ENCODE measurements at places on chromosomes 13 and 19.

DNA sequence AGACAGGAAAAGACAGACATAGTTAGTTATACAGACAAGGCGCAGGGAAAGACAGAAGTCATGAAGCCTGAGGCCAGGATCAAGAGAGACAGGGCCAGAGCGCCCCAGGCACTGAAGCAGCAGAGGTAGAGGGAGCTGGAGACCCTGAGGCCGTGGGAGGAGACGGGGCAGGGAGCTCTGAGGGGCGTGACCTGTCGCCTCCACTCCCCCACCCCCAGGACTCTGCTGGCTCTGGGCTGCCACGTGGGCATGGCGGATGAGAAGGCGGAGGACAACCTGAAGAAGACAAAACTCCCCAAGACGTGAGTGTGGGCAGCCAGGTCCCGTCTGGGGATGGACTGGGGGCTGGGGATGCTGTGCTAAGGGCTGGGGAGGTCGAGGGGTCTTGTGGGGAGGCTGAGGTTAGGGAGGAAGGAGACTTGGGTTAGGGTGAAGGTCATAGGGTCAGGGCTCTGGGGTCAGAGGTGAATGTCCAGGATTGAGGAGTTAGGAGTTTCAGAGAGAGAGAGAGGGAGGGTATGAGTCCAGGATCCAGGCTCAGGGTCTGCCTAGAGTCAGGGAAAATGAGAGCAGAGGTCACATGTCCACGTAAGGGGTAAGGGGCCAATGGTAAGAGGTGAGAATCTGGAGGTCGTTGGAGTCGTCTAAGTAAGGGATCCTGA is 31.1 kb downstream of the RYR1 start:
- no peak for DNase-seq

DNA sequence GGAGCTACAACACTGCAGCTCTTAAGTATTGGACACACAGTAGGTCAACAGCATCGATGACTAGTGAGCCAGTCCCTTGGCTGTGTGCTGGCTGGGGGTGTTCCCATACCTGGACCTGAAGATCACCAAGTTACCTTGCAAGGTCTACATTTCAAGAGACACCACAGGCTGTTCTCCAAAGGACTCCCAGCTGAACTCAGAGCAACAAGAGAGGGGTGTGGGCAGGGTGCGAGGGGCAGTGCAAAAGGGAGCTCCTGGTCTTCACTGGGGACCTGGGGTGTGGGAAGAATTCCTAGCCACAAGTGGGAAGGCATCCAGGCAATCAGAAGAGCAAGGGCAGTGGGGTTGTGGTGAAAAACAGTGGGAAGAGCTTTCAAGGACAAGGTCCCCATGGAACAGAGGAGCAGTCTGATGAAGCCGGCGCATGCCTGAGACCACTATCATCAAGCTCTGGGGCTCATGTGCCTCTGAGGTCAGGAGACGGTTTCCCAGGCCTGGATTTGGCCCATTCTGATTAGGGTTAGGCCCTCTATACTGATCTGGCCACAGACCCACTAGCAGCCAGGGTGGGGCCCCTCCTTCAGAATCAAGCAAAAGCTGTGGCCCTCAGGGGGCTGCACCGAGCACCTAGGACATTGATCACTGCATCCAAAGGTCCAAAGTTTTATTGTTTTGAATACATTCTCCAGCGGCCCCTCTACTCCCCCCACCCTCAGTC is 4.7 kb upstream of the GSK3A start:
- DNase-seq: no peak

GRCh38 chr19:12580180-12580694 is 29.0 kb upstream of the ZNF564 start:
- DNase-seq: no peak

DNA sequence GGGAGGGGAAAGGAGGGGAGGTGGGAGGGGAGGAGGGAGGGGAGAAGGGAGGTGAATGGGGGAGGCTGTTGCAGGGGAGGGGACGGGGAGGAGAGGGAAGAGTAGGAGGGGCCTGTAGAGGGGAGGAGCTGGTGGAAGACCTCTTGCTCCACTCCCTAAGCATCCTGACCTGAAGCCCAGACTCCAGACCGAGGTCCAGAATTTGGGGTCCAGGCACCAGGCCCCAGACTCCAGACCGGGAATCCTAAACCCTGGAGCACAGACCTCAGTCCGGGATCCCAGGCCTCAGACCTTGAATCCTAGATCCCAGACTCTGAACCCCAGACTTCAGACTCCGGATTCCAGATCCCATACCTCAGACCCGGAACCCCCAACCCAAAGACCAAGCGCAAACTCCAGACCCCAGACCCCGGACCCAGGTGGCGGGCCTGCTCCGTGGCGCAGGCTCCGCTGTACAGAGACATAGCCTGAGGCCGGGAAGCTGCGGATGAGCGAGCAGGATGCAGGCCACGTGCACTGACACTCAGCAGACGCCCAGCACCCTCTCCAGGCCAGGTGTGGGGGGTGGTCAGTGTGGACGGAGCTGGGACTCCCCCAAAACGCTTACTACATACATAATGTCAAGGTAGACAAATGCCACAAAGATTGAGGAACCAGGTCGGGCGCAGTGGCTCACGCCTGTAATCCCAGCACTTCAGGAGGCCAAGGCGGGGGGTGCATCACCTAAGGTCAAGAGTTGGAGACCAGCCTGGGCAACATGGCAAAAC is 710 bp upstream of the BTBD2 start:
- peak; percentile 69 for DNase-seq

DNA sequence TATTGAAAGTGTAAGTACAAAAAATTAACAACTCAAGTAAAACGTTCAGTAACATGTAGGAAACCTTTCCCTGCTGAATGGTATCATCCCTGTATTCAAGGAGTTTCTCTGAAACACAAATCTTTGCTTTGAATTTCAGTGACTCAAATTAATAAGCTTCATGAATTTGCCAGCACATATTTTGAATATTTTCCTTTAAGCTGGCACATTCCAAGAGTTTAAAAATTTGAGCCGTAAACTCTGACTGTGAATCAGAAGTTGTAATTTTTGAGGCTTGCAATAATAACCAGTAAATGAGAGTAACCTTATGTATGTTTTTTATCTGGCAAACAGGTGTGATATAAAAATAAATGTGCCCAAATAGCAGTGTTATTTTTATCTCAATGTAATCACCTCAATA is 1722.6 kb upstream of the PRR20A start:
- DNase-seq: no peak

GRCh38 chr19:41261474-41262190 is 2.5 kb upstream of the HNRNPUL1 start:
- DNase-seq: no peak

DNA sequence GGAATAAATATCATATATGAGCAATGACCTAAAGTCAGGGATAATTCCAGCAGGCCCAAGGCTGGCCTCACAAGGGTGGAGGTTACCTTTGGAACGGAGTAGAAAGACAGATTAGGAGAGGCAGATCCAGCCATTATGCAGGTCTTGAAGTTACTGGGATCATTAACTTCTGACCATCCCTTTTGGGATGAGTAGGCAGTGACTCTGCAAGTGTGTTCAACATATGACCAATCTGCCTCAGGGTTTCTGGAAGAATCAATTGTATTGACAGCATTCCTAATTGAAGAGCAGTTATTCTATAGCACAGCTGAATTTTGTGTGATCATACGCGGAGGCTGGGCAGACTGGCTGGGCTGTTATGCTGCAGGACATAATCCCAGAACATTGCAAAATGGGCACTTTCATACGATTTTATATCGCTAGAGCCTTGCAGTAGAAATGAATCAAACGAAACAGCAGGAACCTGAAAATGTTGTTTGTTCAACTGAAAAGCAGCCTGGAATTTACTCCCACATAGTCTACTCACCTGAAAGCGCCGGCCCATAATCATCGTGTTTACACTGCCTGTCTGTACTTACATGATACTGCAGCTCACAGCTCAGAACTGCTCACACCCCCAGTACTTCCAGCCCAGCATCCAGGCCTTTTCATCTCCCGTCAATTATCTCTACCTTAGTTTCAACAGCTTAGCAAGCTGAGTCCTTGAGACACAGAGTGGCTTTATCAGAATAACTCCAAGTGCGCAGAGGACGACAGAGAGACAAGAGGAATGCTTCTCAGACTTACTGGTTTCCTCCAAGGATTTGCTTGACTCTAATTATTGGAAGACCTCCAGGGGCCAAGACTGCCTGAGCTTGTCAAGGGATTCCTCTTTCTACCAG is 556.1 kb downstream of the EFNB2 start:
- no peak for DNase-seq

GRCh38 chr13:109274188-109274821 is 512.1 kb downstream of the IRS2 start:
- DNase-seq: no peak

DNA sequence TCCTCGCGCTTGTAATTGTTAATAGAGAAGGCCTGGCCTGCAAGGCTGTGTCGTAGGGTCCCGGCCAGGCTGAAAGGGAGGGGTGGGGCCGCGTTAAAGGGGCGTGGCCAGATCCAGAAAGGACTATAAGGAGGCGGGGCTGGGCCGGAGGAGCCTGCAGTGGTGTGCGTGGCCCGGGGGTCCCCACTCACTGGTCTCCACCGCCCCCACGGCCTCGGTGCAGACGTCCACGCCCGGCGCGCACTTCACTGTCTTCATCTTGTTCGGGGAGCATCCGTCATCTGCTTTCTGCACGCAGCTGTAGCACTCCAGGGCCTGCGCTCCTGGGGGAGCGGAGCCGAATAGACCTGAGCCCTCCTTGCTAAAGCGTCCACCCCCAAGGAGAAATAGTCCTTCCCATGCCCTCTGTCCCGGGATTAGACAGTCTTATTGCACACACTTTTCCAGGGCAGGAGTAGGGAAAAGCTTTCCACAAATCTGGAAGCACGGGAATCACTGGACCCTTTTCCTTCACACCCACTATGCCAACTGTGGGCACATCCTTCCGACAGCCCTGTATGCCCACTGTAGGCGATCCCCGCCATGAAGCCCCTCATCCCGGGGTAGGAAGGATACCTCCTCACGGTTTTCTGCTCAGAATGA is 1.2 kb downstream of the LYPD3 start:
- no peak for DNase-seq

Measured in CD4-positive, alpha-beta T cell treated with Interleukin-2 at 100 ng/mL for 4 hours (primary cell).